ENCODE measurements at places on chromosomes 12 and 14. TPM values are rescaled to one million over a fixed set of nuclear protein-coding genes. Genes with fewer than 3 reads are reported as not detected.

GPRC5D gene
- total RNA-seq: not detected

MAP1LC3B2 gene
- not detected for total RNA-seq

TMEM52B gene
- total RNA-seq: 0.16 TPM

GRCh38 chr14:92589213-92589852 lies 75.8 kb downstream of the RIN3 start:
- H3K4me1 ChIP-seq: peaks cover 16% of the 10 kb centered on the region
- no peak overlapping the region for H3K27ac ChIP-seq
- no peaks in the 10 kb centered on the region for H3K36me3 ChIP-seq
- DNase-seq: no peak
- no peaks in the 10 kb centered on the region for H3K27me3 ChIP-seq
- no peak overlapping the region for H3K4me3 ChIP-seq

C12orf42 gene
- not detected for total RNA-seq

NINJ2 gene
- 7.6 TPM for total RNA-seq

EIF2S3B gene
- 0.76 TPM for total RNA-seq

DNA sequence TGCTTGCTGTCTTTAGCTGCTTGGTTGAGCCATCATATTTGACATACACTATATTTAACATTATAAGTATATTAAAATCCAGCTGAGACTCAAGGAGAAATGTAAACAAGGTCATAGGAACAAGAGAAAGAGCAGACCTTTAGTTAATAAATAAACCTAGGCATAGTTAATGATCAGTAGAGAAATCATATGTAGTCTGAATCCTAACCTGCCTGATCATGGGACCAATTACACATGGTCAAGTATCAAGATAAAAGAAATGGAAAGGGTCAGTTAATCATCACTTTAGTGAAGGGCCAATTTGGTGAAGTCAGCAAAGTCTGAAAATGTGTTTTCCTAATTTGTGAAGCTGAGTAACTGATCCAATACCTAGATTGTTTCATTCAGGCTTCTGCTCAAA lies 7.5 kb downstream of the RNF212B start:
- no peaks in the 10 kb centered on the region for H3K4me1 ChIP-seq
- no peak for DNase-seq
- H3K4me3 ChIP-seq: no peak overlapping the region
- H3K27me3 ChIP-seq: no peaks in the 10 kb centered on the region
- no peak overlapping the region for H3K27ac ChIP-seq
- no peaks in the 10 kb centered on the region for H3K36me3 ChIP-seq

ADAM20 gene
- 0.16 TPM for total RNA-seq

DNA sequence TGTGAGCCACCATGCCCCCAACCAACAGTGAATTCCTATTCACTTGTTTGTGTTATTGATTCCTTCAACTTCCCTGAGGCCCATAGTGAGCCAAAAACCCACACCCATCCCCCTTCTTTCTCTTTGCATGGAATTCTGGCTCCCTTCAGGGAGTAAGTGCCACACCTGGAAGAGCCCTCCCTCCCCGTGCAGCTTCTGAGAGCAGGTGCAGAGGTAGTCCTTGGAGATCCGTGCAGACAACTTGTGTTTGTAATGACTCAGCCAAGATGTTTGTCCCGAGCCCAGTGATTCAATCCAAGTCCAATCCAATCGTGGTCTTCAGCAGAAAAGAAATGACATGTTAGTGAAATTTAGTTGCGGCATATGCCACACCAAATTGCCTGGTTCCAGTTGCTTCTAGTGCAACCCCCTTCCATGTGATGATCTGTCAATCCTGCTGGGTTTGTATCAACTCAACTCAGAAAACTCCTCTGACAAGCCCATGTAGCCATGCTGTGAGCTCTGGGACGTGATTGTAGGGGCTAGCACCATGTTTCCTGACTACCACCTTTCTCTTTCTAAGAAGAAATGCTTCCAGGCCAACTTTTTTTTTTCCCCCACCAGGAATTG lies 27.5 kb downstream of the GPRC5A start:
- no peak overlapping the region for H3K27ac ChIP-seq
- no peaks in the 10 kb centered on the region for H3K27me3 ChIP-seq
- H3K4me3 ChIP-seq: no peak overlapping the region
- peaks cover 10% of the 10 kb centered on the region for H3K4me1 ChIP-seq

GRCh38 chr14:56905282-56905681 lies 95.0 kb upstream of the OTX2 start:
- H3K36me3 ChIP-seq: no peaks in the 10 kb centered on the region
- no peak for DNase-seq
- no peak overlapping the region for H3K27ac ChIP-seq

GRCh38 chr12:47237751-47238211 lies 158.0 kb upstream of the AMIGO2 start:
- DNase-seq: no peak
- no peaks in the 10 kb centered on the region for H3K27me3 ChIP-seq
- no peaks in the 10 kb centered on the region for H3K4me1 ChIP-seq
- peaks cover 3% of the 10 kb centered on the region for H3K36me3 ChIP-seq
- H3K27ac ChIP-seq: no peak overlapping the region

- no peak for DNase-seq
- no peak overlapping the region for H3K4me3 ChIP-seq
- no peaks in the 10 kb centered on the region for H3K36me3 ChIP-seq
Measured at GRCh38 chr12:108060903-108061302, 68.2 kb upstream of the WSCD2 start.

DNA sequence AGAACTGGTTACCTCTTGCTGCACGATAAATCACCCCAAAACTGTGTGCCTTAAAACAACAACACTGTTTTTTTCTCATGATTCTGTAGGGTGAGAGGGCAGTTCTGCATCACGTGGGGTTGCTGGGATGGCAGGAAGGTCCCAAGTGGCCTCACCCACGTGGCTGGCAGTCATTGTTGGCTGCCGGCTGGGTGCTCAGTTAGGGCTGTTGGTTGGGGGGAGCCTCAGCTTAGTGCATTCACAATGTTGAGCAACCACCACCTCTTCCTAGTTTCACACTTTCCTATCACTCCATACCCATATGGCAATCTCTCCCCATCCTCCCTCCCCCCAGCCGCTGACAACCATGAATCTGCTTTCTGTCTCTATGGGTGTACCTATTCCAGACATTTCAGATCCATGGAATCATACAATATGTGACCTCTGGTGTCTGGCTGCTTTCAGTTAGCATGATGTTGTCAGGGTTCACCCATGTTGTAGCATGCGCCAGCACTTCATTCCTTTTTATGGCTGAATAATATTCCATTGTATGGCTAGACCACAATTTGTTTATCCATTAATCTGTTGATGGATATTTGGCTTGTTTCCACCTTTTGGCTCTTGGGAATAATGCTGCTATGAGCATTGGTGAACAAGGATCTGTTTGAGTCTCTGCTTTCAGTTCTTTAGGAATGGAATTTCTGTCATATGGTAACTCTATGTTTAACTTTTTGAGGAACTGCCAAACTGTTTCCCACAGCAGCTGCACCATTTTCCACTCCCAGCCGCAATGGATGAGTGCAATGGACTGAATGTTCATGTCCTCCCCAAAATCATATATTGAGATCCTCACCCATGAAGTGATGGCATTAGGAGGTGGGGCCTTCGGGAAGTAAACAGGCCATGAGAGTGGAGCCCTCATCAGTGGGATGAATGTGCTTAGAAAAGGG lies 11.2 kb upstream of the POP5 start:
- H3K4me3 ChIP-seq: no peak overlapping the region
- DNase-seq: no peak
- H3K27ac ChIP-seq: no peak overlapping the region
- no peaks in the 10 kb centered on the region for H3K4me1 ChIP-seq

DNA sequence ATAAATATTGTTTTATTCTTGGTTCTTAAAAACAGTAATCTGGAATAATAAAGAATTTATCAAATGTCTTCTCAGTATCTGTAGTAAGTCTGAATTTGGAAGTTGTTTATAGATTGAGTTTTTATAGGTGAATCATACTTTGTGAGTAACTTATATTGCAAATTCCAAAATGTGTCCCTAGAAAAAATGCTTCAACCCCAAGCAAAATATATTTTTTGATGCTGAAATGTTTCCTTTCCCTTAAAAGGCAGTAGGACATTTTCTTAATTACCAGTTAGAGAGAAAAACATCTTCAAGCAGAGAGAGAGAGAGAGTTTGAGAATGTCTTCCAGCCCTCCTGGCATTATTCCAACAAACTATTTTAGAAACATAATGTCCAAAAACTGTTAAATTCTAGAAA lies 37.9 kb downstream of the PELI2 start:
- no peaks in the 10 kb centered on the region for H3K36me3 ChIP-seq
- H3K27me3 ChIP-seq: no peaks in the 10 kb centered on the region
- H3K27ac ChIP-seq: no peak overlapping the region
- DNase-seq: no peak
- peaks cover 13% of the 10 kb centered on the region for H3K4me1 ChIP-seq
- H3K4me3 ChIP-seq: no peak overlapping the region

GRCh38 chr14:20714593-20715250 lies 26.2 kb downstream of the ANG start:
- no peaks in the 10 kb centered on the region for H3K27me3 ChIP-seq
- no peak overlapping the region for H3K4me3 ChIP-seq
- DNase-seq: peak; percentile 90
- H3K4me1 ChIP-seq: peaks cover 15% of the 10 kb centered on the region
- H3K27ac ChIP-seq: peak overlapping the region; percentile 76

DNA sequence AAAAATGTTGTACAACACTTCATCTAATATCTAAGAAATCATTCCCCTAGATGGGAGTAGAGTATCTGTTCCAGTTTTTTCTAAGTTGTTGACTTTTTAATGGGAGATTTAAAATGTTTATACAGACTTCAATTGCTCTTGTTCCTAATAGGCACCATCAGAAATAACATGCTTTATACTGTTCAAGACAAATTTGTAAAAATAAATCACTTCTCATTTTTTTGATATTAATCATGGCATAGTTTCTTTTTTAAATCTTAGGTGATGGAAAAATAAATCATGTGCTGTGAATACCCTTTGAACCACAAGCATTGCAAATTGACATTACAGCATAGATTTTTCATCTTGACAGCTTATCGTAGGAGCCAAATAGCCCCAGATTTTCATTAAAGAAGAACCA lies 473.5 kb upstream of the MGAT4C start:
- H3K27me3 ChIP-seq: no peaks in the 10 kb centered on the region

- no peak overlapping the region for H3K27ac ChIP-seq
- no peaks in the 10 kb centered on the region for H3K36me3 ChIP-seq
- no peaks in the 10 kb centered on the region for H3K27me3 ChIP-seq
- H3K4me1 ChIP-seq: no peaks in the 10 kb centered on the region
Measured at GRCh38 chr12:2997989-2998670, 38.9 kb downstream of the TEAD4 start.

DNA sequence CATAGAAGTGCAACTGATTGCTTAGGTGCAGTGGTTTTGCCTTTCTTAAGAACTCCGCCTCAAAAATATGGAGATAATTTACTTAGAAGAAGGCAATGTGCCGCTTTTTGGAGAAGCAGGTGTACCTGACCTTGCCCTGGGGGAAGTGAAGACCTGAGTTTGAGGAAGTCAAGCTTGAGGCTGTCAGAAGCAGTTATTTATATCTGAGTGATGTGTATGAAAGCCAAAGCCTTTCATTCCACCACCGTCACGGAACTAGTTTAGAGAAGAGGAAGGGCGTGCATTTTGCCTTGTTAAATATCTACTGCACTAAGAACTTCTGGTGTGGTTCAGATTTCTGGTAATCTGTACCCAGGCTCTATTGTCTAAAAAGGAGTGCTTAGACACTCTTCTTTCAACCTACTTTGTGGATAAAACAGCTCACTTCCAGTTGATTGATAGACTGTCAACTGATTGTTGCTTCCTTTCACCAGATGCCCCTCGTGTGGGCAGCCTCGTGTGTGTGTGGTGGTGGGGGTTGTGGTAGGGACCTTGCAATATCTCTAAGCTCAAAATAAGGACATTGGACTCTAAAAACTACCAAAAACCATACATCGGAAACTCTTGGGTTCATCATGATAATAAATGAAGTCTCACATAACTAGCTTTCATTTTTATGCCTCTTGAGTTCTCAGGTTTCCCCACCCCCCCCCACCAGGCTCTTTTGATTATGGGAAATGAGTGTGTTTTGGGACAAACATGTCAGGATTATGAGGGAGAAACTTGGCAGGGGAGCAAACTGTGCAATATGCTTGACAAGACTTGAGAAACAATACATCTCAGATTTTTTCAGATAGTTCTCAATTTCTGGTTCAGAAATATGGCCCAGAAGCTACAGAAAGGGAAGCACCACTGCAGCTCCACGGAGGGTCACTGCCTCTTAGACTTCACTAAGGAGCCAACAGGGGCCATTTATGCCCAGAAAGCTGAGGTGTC lies 78.6 kb downstream of the ARF6 start:
- no peak for DNase-seq
- no peaks in the 10 kb centered on the region for H3K36me3 ChIP-seq
- H3K4me3 ChIP-seq: no peak overlapping the region
- peak overlapping the region; percentile 93 for H3K27ac ChIP-seq
- peaks cover 62% of the 10 kb centered on the region for H3K4me1 ChIP-seq

DNA sequence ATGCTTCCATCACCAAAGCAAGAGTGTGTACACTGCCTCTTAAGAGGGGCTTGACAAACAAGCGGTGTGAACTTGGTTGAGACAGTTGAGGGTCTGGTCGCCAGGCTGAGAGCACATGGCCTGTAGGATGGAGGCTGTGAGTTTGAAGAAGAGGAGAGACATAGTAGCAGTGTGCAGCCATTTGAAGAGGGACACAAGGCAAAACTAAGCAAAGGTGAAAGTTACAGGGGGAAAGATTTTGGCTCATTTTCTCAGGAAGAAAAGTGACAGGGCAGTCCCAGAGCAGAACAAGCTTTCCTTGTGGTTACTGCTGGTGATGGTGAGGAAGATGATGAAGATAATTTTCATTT lies 11.3 kb upstream of the C12orf76 start:
- H3K4me1 ChIP-seq: no peaks in the 10 kb centered on the region
- no peaks in the 10 kb centered on the region for H3K36me3 ChIP-seq
- H3K4me3 ChIP-seq: no peak overlapping the region
- DNase-seq: no peak
- no peaks in the 10 kb centered on the region for H3K27me3 ChIP-seq

SIX6 gene
- total RNA-seq: not detected

DNA sequence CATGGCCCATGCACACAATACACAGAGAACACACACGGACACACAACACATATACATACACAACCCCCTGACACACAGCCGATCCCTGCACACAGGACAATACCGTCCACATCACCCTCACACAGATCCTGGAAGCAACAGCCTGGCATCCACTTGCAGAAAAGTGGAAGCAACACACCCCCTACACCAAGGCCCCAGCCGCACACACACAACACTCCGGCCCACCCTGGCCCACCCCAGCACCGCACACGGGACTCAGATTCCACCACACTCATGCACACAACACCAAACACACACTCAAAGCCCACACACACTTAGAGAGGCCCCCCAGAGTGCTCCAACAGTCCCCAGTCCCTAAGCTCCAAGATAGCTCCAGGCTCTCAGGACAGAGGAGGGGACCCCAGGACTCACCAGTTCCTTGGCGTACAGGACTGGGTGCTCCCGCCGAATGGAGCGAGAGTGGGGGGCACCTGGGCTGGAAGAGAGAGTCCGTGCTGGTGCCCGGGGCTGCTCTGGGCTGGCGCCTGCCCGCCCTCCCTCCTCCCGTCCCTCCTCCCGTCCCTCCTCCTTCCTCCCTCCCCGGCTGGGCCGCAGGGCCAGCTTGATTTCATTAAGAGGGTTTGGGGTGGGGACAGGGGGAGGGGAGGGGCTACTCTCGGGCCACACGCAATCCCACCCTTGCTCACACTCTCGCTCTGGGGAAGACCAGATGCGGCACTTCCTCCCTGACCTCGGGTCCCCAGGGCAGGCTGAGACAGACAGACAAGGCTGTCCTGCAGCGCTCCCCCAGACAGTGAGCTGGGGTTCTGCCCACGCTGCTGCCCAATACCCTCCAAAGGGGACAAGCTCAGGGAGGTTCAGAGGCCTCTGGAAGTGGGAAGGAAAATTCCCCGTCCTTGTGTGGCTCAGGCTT lies at the start of gene TMEM119:
TSS of gene TMEM119 (minus strand) at position 526 of the 913 bp plus-strand sequence. CDS start 5,701 bp downstream, outside the sequence.
- no peaks in the 10 kb centered on the region for H3K27me3 ChIP-seq
- H3K27ac ChIP-seq: peak within 1 kb of the TSS; percentile 11
- peaks cover 9% of the 10 kb centered on the region for H3K4me1 ChIP-seq
- DNase-seq: peak; percentile 76

CCDC184 gene
- 0.56 TPM for total RNA-seq
